Ureter (tissue), 1 donor: ENCODE measurements at places on chromosomes 7 and 10.

DNA sequence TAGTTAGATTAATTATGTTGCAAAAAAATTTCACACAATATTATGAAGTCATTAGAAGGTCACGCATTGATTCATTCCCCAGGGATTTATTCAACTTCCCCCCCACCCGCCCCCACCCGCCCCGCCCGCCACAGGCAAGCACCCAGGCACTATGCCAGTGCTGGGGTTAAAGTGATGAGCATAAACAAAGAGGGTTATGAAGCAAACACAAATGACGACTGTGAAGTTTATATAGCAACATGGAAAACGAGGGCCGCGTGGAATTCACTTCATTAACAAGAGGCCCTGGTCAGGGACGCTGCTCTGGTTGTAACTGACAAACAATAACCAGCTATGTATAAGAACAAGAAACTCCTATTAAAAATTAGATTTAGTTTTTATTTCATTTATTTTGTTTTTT is 656.5 kb upstream of the COBL start:
- no peak for DNase-seq

GRCh38 chr10:83272666-83273434 is 866.5 kb upstream of the GHITM start:
- no peak for DNase-seq

- DNase-seq, result no peak
These were observed 149.0 kb upstream of the UNC5B start for GRCh38 chr10:71063401-71063800.

DNA sequence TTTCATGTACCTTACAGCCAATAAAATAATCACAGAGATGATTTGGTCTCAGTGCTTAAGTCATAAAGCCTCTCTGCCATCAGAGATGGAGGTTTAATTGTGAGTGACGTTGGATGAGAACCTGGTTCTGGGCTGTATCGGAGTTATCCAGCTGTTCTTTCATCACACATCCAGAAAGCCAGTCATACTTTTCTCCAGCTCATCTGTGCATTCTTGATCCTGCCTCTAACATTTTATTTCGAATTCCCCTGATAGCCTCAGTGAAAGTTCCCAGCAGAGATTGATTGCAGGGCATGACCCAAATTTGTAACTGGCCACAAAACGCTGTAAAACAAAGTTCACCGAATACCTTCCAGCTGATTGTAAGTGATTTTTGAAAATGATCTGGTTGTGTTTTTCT is 212.6 kb upstream of the HABP2 start:
- DNase-seq, result no peak

- DNase-seq, result no peak
These were observed 820.6 kb downstream of the CCSER2 start for GRCh38 chr10:85148693-85149640.

DNA sequence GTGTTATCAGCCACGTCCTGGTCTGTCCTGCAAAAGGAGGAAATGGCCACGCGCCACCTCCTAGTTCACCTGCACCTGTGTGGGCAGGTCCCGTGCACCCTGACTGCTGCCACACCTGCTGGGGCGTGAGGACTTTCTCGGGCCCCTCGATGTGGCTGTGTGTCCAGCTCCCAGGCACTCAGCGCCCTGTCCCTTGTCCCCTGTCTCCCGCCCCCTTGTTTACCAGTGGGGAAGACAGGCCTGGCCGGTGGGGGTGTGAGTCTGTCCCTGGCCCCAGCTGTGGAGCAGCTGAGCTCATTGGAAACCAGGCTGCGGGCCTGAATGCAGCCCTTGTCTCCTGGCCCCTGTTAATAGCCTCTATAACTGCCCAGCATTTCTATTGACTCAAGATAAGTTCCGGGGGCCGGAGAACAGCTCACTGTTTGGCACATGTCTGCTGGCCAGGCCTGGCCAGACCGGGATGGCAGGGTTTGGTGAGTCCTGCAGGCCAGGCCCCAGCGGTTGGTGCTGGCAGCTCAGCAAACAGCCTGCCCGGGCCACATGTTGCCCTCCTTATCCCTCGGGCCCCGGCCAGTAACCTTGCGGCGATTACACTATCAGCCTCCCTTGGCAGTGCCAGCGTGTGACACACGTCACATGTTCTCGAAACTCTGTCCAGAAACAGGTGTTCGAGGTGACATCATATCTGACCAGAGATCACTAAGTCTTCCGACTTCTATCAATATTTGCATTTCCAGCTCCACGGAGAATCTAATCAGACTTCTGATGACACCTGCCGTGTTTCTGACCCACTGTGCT is 52.1 kb downstream of the FOXL3 start:
- no peak for DNase-seq

GRCh38 chr7:106616708-106617051 is 44.3 kb downstream of the CCDC71L start:
- DNase-seq, result no peak

DNA sequence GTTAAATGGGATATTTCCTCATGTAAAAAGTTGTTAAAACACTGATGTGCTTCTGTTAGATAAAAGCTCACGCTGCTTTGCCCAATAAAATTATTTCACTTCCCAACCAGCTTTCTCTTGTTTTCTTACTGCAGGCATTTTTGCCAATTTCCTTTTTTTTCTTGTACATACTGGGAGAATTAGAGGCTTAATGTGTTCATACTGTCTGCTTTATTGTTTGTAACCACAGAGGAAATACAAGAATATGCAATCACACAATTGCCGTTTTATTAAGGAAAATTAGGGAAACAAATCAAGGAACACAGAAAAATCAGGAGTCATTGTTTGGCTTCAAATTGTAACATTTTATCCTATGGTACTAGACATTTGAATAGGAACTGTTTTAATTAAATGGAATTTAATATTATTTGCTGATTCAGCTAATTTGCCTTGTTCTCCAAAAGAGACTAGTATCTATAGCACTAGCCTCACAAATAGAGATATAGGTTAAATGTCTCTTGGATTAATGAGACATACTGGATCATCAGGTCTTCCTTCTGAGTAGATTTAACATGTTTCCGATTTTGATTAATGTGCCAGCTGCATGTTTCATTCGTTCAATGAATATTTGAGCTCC is 6.4 kb upstream of the VWA2 start:
- DNase-seq, result no peak

DNA sequence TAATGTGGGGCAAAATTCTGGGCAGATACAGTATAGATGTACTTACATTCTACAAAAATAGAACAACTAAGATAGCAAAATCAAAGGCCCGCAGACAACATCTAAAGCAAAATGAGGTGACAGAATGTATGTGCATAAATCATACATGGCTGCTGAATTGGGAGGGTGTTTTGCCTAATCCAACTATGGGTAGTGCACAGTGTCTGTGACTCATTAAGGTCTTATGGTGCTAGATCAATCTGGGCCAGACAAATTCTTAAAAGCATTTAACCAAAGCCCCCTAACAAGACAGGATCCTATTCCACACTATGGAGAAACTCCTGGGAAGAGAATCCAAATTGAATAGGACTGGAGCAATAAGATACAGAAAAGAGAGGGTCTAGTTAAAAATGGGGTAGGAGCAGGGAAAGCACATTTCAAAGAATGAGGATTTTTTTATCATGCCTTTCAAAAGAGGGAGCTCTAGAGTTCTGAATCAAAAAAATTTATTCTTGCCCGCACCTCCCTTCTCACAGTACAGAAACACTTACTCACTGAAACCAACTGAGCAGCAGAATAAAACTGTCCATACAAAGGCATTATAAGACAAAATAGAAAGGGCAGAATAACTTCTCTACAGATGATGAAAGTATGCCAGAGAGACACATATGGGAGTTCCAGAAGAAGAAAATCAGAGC is 181.3 kb downstream of the RNLS start:
- no peak for DNase-seq

GRCh38 chr10:91349381-91349780 is 60.8 kb upstream of the HECTD2 start:
- no peak for DNase-seq

DNA sequence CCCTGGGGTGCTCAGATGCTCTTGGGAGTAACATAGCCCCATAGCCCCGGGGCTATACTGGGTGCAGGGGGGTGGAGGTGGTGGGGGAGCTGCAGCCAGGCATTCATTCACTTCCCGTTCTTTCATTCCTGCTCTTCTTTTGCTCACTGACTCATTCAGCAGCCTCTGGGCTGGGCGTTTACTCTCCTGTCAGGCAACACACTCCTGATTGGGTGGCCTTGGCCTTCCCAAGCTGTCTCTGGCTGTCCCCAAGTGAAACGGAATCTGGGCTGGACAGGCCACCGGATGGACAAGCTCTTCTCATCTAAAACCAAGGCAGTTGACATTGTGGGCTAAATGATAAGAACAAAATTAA is 34.6 kb downstream of the CHST3 start:
- peak; percentile 61 for DNase-seq

DNA sequence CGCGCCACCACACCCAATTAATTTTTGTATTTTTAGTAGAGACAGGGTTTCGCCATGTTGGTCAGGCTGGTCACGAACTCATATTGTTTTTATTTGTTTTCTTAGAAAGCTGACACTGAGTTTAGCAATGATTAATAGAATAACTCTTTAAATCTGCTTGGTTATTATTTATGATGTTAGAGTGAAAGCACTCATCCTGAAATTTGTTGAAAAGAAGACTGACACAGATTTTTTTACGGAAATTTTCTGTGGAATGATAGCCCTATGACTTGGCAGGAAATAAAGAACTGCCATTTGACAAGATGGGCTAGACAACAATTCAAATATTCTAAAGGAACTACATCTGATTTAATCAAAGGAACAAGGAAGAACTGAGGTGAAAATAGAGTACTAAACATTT is 4.3 kb upstream of the GSAP start:
- no peak for DNase-seq

- DNase-seq, result no peak
These were observed 287.8 kb upstream of the CDC14C start for GRCh38 chr7:48636391-48637015.

- no peak for DNase-seq
These were observed 89.1 kb downstream of the GPR158 start for GRCh38 chr10:25263931-25264330.
